ENCODE measurements at places on chromosomes 1 and 21.
A peak's percentile ranks its signal among the peaks of the same experiment; 100 is the strongest.

DNA sequence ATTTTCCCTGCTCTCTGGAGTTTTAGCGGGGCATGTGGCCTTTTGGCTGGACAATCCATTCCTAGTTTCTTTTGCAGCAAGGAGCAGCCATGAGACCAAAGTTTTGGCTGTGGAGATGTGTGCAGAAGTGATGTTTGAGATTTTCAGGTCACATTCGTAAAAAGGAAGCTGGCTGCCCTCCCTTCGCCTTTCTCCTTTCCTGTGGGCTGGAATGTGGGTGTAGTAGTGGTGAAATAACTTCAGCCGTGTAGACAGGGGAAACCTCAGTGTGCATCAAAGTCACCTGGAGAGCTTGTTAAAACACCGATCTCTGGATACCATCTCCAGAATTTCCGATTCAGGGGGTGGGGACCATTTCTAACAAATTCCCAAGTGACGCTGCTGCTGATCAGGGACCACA is 5.3 kb upstream of the GPR88 start:
- DNase-seq: no peak

DNA sequence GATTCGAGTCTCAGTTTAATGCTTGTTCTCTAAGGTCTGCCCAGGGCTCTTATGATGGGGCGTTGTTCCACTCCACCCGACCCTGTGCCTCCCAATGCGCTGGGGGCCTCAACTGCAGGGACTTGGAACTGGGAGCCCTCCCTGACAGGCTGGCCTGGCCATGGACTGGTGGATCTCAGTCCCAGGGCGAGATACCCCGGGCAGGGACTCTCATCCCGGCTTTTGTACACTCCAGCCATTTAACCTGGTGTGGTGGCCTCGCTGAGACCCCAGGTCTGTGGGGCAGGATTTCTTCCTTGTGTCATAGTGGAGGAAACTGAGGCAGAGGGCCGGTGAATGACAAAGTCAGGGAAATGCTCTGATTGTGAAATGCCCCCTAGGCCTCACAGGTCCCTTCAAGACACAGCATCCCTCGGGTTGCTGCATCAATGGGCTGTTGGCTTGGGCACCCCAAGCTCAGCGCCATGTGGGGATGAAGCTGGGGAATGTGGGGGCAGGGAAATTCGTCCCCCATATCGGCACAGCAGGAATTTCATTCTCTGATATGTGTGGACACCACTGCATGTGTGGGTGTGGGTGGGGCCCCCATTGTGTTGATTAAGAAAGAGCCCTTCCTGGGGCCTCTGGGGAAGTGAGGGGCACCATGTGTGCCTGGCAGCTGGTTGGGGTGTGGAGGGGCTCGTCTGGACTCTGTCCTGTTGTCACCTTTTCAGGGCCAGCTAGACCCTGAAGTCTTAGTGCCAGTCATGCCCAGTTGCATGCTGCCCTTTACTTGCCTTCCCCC is 19.9 kb upstream of the ZNF678 start:
- no peak for DNase-seq

GRCh38 chr1:244104309-244105060 is 53.4 kb downstream of the ZBTB18 start:
- DNase-seq: peak; percentile 92

DNA sequence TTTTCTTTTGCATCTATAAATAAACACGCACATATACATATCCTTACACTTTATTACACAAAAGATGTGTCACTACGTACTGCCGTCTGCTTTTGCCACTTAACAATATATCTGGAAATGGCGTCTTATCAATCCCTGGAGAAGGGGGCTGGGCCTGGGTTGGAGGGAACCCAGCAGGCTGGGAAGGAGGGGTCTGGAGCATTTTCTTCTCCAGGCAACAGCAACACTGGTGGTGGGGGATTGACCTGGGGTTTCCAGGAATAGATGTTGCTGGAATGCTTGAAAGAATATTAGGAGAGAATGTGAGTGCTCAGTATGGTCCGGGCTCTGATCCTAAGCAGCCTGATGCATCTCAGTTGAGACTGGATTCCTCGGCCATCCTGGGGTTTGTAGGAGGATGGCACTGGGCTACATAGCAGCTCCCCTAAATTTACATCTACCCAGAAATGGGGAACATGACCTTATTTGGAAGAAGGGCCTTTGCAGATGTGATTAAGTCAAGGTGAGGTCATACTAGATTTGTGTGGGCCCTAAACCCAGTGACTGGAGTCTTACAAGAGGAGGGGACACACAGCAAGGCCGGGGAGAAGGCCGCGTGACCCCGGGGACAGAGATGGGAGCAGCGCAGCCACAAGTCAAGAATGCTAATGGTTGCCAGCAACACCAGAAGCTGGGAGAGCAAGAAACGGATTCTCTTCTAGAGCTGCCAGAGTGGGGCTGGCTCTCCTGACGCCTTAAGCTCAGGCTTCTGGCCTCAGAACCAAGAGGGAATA is 98.6 kb downstream of the SIK1 start:
- no peak for DNase-seq

- DNase-seq: no peak
These were observed 5.2 kb downstream of the SELENON start for GRCh38 chr1:25804964-25805862.

GRCh38 chr21:44552681-44553080 is 1.4 kb upstream of the KRTAP10-2 start:
- no peak for DNase-seq

DNA sequence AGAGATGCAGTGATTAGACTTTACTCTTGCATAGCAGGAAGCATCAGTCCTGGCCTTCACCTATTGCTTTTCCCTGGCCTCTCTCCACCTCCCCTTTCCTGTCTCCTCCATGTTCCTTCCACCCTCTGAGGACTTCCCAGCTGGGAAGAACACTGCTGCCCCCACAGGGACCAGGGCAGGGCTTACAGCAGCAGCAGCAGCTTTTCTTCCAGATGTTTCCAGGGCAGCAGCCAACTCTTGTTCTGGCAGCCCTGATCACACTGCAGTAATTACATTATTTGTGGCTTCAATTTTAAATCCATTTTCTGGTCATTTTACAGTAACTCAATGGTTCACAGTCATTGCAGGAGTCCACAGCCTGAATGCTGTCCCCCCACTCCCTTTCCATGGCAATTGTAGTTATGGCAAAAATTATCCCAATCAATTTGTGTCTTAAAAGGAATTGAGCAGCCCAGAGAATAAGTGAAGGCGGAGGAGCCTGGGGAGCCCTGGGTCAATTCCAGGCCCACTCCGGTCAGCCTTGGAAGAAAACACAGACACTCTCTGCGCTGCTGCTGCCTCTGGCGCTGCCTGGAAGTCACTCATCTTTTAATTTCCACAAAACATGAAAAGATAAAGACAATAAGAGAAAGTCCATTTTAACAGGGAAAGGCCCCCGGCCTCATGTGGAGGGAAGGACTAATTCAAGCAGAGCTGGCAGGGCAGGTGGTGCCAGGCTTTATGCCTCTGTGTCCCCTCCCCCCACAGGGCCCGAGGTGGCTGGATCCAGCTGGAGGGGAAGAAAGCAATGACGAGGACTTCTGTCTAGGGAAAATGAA is 148.6 kb downstream of the GRIK3 start:
- no peak for DNase-seq

All from kidney glomerular epithelial cell (primary cell).